ENCODE measurements at places on chromosomes 5 and 9.

- DNase-seq: no peak
Observed at GRCh38 chr9:87944682-87945081, 26.9 kb downstream of the SPATA31C1 start.

DNA sequence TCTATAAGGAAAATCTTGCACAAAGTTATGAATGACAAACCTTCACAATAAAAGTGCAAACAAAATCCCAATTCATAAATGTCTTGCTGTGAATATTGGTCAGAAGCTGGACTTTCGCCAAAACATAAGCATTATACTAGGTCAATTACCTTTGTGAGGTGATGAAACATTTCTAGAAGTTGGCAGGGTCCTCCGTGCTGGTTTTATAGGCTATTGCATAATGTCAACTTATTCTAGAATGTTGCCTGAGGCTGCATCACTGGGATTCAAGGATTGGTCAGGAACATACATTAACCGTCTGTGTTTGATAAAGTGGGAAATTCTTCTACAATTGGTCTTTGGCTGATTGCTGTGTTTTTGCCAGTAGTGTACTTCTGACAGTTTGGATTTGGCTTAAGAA lies 49.8 kb upstream of the PALM2AKAP2 start:
- DNase-seq: peak; percentile 39

GRCh38 chr5:167001246-167001645 lies 1290.2 kb upstream of the WWC1 start:
- DNase-seq: no peak

DNA sequence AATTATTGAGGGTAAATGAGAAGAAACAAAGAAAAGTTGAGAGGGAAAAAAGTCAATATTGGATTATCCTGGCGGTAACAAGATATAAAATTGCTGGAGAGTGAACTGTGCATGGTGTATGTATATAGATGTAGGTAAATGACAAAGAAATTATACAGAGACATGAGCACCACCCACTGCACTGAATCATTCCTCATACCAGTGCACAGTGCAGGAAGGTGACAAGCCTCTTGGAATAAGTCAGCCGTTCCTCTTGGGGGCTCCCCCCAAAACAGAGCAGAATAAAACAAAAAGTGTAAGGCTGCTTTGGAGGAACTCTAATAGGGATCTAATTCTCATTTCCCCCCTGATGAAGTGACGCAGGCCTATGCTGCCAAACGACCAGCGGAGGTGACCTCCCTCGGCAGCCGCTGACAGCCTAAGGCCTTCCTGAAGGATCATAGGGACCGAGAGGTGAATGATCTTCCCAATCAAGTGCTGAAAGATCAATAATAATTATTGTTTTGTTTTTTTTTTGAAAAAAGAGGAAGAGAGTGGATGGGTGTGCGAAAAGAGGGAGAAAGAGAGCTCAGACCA lies 245.0 kb downstream of the PSAT1 start:
- DNase-seq: no peak

- DNase-seq: no peak
Observed at GRCh38 chr5:136065588-136065987, 36.8 kb downstream of the TGFBI start.

DNA sequence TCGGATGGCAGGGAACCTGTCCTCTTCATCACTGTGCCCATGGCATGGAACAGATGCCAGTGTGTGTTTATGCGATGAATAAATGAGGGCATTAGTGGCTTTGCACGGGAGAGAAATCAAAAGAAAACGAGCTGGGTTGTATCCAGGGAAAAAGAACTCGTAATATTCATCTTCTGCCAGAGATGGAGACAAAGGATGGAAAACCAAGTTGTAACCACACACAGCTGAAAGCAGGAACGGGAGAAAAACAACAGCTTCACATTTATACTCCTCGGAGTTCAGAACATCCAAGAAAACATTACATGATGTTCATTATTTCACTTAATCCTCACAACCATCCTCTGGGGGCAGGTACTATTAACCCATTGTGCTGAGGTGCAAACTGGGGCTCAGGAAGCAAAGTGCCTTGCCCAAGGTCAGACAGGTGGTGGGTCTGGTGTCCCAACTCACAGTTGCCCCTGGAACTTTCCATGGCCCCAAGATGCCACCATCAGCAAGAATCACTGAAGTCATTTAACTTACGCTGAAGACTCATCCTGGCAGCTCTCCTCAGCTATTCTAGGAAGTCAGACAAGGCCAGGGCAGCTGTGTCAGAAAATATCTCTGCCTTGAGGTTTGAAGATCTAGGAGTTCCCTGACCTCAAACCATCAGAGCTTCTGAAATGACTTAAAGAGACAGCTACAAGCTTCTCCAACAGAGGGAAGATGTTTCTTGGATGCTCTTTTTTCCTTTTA lies 250.4 kb downstream of the NSG2 start:
- DNase-seq: no peak

- no peak for DNase-seq
Observed at GRCh38 chr9:72564479-72565281, 43.3 kb downstream of the TMC1 start.

DNA sequence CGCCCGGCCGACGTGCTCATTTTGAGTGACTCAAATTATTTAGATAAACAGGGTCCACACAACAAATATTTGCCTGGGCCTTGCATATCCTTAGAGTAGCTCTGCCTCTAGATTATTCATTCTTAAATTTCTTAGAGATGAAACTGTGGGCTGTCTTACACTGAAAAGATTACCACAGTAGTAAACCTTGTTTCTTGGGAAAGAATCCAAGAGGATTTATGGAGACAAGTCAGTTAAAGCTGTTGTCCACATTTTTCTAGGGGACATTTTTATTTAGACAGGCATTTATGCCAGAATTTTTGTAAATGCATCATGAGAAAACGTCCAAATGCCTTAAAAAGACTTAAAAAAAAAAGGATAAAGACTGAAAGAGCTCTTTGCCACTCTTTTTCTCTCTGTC lies 32.6 kb upstream of the RANBP3L start:
- DNase-seq: no peak

GRCh38 chr5:54095969-54096368 lies 214.4 kb downstream of the ARL15 start:
- no peak for DNase-seq

- DNase-seq: no peak
Observed at GRCh38 chr5:172542651-172543131, 88.4 kb upstream of the SH3PXD2B start.

GRCh38 chr5:107826311-107827000 lies 155.7 kb upstream of the EFNA5 start:
- DNase-seq: no peak

DNA sequence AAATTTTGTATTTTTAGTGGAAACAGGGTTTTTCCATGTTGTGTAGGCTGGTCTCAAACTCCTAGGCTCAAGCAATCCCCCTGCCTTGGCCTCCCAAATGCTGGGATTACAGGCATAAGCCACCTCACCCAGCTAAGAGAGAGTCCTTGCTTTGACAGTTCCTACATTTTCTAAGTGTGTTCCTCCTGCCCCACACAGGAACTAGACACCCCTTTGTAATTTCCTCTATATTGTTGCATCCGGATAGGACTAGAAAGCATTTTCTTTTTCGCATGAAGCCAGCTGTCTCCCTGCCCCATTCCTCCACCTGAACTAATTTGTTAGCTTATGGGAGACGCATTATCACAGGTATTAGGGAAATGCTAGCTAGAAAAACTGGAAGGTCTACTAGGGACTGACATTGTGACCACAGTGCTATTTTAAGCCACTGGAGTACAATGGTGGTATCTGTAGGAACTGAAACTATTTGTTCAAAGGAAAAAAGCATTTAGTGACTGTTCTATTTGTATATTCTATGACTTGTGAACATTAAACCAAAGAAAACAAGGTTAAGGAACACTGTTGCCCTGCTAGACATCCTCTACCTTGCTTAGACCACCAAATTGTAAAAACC lies 214.1 kb downstream of the SMARCA2 start:
- no peak for DNase-seq

GRCh38 chr9:99107421-99107820 lies 2.5 kb downstream of the TGFBR1 start:
- no peak for DNase-seq

Data from NCI-H2081 treated with DMSO at 0.1 percent for 48 hours (cell line).